ENCODE measurements at places on chromosomes 2 and 18. TPM values are rescaled to one million over a fixed set of nuclear protein-coding genes. Genes with fewer than 3 reads are reported as not detected.

GRCh38 chr2:222568865-222569264 is 87.0 kb downstream of the FARSB start:
- no peak for DNase-seq

Gene NTSR2
- total RNA-seq, result not detected

Gene FBLN7
- total RNA-seq, result 0.14 TPM

Gene LIMS2
- total RNA-seq, result 2.3 TPM

GRCh38 chr2:149679286-149679685 is 91.7 kb upstream of the MMADHC start:
- DNase-seq, result no peak

GRCh38 chr2:15955232-15955988 is 15.1 kb downstream of the MYCN start:
- no peak for DNase-seq

Gene E2F6
- 16.1 TPM for total RNA-seq

DNA sequence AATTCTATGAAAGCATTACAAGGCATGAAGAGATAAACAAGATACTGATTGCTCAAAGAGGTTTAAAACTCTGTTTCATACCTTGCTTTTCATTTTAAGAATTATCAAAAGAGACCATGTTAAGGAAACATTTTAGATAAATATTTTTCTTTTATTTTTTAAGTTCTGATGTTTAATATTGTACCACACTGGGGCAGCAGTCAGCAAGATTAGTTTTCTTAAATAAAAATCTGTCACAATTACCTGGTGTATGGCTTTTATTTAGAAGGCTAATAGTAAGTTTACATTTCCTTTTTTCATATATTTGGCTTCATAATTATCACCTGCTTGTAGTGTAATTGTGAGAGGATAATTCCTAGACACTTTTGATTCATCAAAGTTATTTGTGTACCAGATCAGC is 46.4 kb downstream of the ZNF804A start:
- no peak for DNase-seq

GRCh38 chr2:197191177-197191939 is 119.2 kb downstream of the ANKRD44 start:
- DNase-seq, result no peak

- no peak for DNase-seq
These were observed 383.6 kb downstream of the DCC start for GRCh38 chr18:52723550-52723970.

DNA sequence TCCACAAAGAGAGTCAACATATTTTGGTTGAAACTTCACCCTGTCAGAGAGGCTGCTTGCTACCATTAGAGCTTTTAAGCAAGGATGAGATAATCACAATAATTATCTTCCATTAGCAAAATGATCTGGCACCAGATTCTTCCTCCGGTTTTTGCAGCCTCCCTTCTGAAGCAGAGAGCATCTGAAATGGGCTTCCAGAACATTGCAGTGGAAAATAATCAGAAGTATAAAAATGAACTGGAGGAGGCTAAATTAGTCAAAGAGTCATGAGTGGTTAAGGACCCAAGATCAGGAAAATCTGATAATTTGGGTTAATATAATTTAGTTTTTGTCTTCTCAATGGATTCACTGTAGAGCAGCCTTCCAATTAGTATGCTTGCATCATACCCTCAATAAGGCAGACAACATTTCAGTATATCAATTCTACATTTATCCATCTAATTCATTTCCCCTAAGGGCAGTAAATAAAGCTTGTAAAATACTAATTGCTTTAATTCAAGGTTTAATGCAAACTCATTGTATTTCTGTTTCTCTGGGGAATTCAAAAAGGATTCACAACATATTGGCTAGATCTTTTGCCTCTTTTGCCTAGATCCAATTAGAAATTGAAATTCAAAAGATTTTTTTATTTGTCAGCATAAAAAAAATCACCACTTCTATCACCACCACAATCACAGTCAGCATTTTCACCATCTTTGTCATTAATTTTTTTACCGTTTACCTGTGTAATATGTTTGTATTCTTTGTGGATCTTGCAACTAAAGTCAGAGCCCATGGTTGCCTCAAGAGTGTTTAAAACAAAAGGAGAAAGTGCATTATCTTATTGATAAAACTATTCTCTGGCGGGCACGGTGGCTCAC is 537.2 kb upstream of the DCC start:
- no peak for DNase-seq

Gene CMPK2
- 9.8 TPM for total RNA-seq

DNA sequence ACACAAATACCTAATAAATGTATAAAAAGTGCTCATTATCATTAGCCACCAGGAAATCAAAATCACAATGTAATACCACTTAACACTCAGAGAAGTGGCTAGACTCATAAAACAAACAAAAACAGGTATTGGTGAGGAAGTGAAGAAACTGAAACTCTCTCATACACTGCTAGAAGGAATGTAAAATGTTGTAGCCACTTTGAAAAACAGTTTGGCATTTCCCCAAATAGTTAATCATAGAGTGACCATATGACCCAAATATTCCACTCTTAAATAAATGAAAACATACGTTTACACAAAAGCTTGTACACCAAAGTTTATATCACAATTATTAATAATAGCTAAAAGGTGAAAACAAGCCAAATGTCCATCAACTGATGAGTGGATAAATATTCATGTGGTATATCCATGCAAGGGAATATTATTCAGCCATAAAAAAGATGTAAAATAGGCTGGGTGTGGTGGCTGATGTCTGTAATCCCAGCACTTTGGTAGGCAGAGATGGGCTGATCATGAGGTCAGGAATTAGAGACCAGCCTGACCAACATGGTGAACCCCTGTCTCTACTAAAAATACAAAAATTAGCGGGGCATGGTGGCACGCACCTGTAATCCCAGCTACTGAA is 86.2 kb upstream of the COL5A2 start:
- no peak for DNase-seq

DNA sequence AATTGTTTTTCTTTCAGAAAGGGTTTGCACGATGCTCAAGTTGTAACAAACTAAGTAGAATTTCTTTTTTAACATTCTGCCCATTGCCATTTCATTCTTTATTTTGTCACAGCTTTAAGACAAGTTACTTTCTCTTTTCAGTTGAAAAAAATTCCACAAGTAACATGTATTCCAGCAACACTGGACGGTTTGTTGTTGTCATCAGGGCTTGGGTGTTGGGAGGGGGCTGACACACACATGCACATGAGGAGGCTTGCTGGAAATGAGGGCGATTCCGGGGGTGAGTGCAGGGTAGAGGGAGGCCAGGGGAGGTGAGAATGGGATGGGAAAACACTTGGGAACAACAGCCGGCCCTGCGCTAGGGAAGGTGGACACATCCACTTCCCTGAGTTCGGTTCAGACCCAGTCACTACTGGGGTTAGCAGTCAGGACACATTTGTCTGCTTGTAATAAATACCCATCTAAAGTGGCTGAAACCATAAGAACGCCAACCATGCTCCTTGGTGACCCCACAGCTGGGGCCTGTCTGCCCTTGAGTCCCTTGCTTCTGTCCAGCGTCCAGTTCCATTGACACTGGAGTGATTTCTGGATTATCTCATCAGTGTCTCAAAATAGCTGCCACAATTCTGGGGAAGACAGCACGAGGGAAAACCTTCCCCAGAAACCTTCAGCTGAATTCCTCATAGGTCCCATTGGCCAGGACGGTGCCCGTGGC is 141.8 kb upstream of the BCL2L11 start:
- no peak for DNase-seq

DNA sequence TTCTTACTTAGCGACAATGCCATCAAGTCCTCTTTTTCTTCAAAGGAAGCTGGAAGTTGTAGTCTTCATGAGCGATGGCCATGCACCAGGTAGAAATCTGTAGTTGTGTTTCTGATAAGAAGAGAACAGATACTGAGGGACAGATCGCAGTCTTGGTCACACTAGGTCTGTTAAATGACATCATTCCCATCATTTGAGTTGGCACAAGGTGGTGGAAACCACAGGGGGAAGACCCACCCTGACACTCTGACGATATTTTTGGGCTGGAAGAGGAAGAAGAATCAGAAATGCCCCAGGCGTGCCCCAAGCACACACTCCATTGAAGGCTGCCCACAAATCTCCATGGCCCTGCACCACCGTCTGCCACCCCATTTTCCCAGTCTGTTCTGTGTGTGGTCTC is 89.0 kb upstream of the BOD1L2 start:
- DNase-seq, result no peak

- no peak for DNase-seq
These were observed 58.7 kb downstream of the PUM2 start for GRCh38 chr2:20291846-20292408.
